GM23338 (cell line): ENCODE measurements at places on chromosomes 5 and 9. TPM values are rescaled to one million over a fixed set of nuclear protein-coding genes. Genes with fewer than 3 reads are reported as not detected.
A peak's percentile ranks its signal among the peaks of the same experiment; 100 is the strongest.

GRCh38 chr9:70574151-70574837, 159.8 kb upstream of the KLF9 start:
- DNase-seq, result peak; percentile 37
- H3K36me3 ChIP-seq, result no peaks in the 10 kb centered on the region
- H3K27me3 ChIP-seq, result no peaks in the 10 kb centered on the region
- H3K27ac ChIP-seq, result no peak overlapping the region
- H3K4me3 ChIP-seq, result no peak overlapping the region
- H3K4me1 ChIP-seq, result 0 out of 2 replicates have a peak, but pooled peaks cover 4% of the 10 kb centered on the region

Gene NMUR2
- not detected in 2 replicates for total RNA-seq

GRCh38 chr9:89046832-89047231, 55.6 kb downstream of the S1PR3 start:
- H3K27me3 ChIP-seq, result no peaks in the 10 kb centered on the region
- DNase-seq, result no peak
- H3K4me1 ChIP-seq, result no peaks in the 10 kb centered on the region
- H3K4me3 ChIP-seq, result no peak overlapping the region

Gene IFNA16
- total RNA-seq, result not detected in 2 replicates

- H3K4me1 ChIP-seq, result no peaks in the 10 kb centered on the region
- H3K4me3 ChIP-seq, result no peak overlapping the region
- no peaks in the 10 kb centered on the region for H3K36me3 ChIP-seq
- H3K27ac ChIP-seq, result no peak overlapping the region
- DNase-seq, result no peak
Measured at GRCh38 chr5:111932199-111932598, 175.2 kb upstream of the NREP start.

Gene C5orf46
- total RNA-seq, result not detected in 2 replicates

GRCh38 chr9:23747088-23748075, 78.7 kb downstream of the ELAVL2 start:
- no peak overlapping the region for H3K4me3 ChIP-seq
- H3K27me3 ChIP-seq, result no peaks in the 10 kb centered on the region
- H3K36me3 ChIP-seq, result no peaks in the 10 kb centered on the region
- H3K27ac ChIP-seq, result no peak overlapping the region

Gene ANKDD1B
- 0.73 TPM in 1 of 2 replicates, not detected in the other for total RNA-seq

- no peaks in the 10 kb centered on the region for H3K27me3 ChIP-seq
- no peak for DNase-seq
- H3K4me3 ChIP-seq, result no peak overlapping the region
Measured at GRCh38 chr5:107381189-107381856, 289.4 kb downstream of the EFNA5 start.

DNA sequence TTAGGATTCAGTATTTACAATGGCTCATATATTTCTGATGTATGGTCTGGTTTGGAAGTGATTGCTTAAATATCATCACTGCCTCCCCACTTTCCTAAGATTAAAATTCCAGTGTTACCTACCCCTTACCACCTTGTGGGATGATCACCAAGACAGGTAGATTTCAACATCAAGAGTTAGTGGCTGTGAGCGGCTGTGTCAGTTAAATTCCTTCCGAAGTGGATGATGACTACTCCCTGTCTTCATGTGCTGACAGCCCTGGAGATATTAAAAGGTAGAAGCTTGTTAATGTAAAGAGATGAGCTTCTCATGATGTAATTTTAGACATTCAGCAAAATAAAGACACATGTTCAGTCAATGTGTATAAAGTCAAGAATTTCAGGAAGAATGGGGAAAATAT, 4.2 kb downstream of the ITGA2 start:
- peaks cover 14% of the 10 kb centered on the region for H3K27me3 ChIP-seq

Gene CMYA5
- total RNA-seq, result 0.49 and 1.2 TPM in 2 replicates

Gene ERBIN
- 26.4 and 29.1 TPM in 2 replicates for total RNA-seq

Gene DIPK1B
- 47.2 and 60.0 TPM in 2 replicates for total RNA-seq

DNA sequence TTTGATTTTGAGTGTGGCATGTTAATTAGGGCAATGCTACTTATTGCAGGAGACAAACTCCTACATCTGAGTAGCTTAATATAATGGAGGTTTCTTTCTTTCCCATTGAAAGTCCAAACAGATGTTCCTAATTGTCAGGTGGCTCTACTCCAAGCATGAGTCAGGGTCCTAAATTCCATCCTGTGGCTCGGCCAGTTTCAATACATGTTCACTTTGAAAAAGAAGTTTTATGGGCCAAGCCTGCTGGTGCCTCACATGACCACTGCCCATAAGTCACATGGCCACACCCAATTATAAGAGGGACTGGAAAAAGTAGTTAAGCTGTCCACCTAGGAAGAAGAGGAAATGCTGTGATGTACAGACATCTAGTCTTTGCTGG, 170.4 kb downstream of the ARRDC3 start:
- H3K4me3 ChIP-seq, result no peak overlapping the region
- H3K27me3 ChIP-seq, result no peaks in the 10 kb centered on the region

- H3K4me1 ChIP-seq, result peaks cover 17% of the 10 kb centered on the region
- H3K27me3 ChIP-seq, result no peaks in the 10 kb centered on the region
- peak overlapping the region; percentile 84 for H3K27ac ChIP-seq
- H3K36me3 ChIP-seq, result peaks cover 3% of the 10 kb centered on the region; the same call in 1 of the 2 replicates
- H3K4me3 ChIP-seq, result peak overlapping the region; percentile 99
Measured at GRCh38 chr5:181261320-181262049, 542 bp upstream of the TRIM52 start.

Gene PCDHA3
- total RNA-seq, result 4.0 TPM in 2 replicates
